Glomerular endothelial cell (primary cell): ENCODE measurements at places on chromosomes 12 and 14.

DNA sequence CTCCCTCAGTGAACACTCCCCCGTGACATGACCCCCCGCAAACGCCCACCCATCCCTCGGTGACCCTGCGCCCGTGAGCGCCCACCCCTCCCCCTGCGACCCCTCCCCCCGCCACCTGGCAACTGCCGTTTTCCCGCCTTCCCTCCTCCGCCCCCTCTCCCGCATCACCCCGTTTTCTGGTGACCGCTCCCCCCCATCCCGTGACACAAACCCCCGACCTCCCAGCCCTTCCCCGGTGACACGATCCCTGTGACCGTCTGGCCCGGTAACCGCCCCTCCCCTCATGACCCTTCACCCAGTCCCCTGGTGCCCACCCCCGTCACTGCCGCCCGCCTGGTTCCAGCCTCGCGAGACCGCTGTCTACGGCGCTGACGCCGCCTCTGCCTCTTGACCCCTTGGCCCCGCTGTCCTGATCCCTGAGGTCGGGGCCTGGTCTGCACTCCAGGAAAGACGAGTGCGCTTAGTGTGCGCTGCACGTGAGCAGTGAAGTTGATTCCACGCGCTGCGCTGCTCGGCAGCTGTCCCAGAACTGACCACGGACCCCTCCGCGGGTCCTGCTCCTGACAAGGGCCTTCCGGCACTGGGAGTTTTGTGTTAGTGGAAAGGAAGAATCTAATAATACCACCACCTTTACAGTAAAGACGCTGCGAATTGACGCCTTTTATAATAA lies 59.4 kb downstream of the DDX51 start:
- peak; percentile 7 for DNase-seq

- DNase-seq: no peak
Observed at GRCh38 chr12:105482951-105483350, 152.5 kb downstream of the C12orf75 start.

- no peak for DNase-seq
Observed at GRCh38 chr14:71539650-71540285, 392.5 kb upstream of the RGS6 start.

GRCh38 chr14:95264271-95264973 lies 55.3 kb downstream of the CLMN start:
- DNase-seq: no peak
